ENCODE measurements at places on chromosomes 1 and 21.

- no peak for DNase-seq
Observed at GRCh38 chr1:169465281-169465680, 20.5 kb downstream of the SLC19A2 start.

- DNase-seq = no peak
Observed at GRCh38 chr1:234586304-234586703, 23.7 kb downstream of the IRF2BP2 start.

GRCh38 chr1:12143631-12144155 is 23.1 kb upstream of the TNFRSF1B start:
- DNase-seq = no peak

DNA sequence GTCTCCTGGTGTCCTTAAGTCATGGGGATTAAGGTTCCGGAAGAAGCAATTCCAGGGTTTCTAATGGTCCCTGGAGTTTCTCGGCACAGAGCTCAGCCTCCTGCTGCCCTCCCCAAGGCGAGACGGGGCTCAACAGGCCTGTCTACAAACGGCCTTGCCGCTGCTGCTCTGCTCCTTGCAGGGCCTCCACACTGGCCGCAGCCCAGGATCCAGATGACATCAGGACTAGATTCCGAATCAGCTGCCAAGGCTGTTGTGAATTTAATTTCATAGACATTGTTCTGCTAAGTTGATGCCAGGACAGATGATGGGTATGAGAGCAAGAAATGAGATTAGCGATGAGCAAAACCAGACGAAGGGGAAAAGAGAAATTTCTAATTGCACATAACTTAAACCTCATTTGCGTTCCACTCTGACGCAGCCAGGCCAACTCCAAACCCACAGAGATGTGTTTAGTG is 103.6 kb upstream of the BACE2 start:
- no peak for DNase-seq

GRCh38 chr1:59089922-59090457 is 206.9 kb upstream of the FGGY start:
- DNase-seq = no peak

GRCh38 chr1:59266180-59266926 is 30.5 kb upstream of the FGGY start:
- no peak for DNase-seq

DNA sequence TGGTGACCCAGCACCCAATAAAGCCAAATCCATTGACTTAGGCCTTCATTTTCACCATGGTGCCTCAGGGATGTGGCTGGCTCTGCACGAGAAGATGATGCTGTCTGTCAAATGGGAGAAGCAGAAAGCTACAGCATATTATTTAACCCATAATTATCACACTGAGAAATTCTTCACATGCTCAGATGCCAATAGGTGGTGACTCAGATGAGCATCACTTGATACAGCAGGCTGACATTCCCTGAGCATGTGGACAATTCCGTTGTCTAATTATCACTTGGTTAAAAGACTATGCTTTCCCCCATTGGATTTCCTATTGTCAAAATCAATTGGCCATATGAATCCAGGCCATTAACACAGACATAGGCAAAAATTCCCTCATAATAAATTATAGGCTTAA is 44.0 kb upstream of the HSD3B1 start:
- DNase-seq = no peak

- DNase-seq = no peak
Observed at GRCh38 chr1:24743404-24744211, 1.6 kb upstream of the CLIC4 start.

GRCh38 chr1:22410928-22411495 is 40.6 kb upstream of the ZBTB40 start:
- no peak for DNase-seq

- peak; percentile 36 for DNase-seq
Observed at GRCh38 chr1:9203511-9203982, 31.0 kb upstream of the H6PD start.

GRCh38 chr1:155139895-155140629 is at the start of gene DPM3:
TSS of gene DPM3 (minus strand) at chr1:155140531. CDS start at chr1:155140240, 291 bp downstream.
- DNase-seq = peak; percentile 92

GRCh38 chr1:47568763-47569162 is 130.9 kb downstream of the FOXD2 start:
- DNase-seq = no peak

GRCh38 chr1:206946261-206946660 is at the start of gene PIGR:
TSS of gene PIGR (minus strand) at chr1:206946466. CDS start at chr1:206940531, 5,935 bp downstream.
- no peak for DNase-seq

- DNase-seq = no peak
Observed at GRCh38 chr1:112231331-112231730, 164.7 kb upstream of the CTTNBP2NL start.

DNA sequence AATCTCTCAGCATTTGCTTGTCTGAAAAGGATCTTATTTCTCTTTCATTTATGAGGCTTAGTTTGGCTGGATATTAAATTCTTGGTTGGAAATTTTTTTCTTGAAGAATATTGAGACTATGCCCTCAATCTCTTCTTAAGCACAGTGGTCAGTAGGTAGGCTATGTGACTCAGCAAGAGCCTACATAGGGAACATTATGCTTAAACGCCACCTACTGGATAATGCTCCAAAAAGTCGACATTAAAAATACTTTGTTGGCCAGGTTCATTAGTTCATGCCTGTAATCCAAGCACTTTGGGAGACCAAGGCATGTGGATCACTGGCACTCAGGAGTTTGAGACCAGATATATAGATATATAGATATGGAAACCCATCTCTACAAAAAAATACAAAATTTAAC is 678.0 kb upstream of the USP24 start:
- DNase-seq = no peak

GRCh38 chr1:245576323-245576722 is 421.5 kb downstream of the KIF26B start:
- no peak for DNase-seq

- DNase-seq = no peak
Observed at GRCh38 chr1:103492003-103492625, 33.4 kb upstream of the RNPC3 start.

GRCh38 chr1:23251812-23252211 is 34.5 kb upstream of the HTR1D start:
- DNase-seq = no peak

GRCh38 chr1:16144325-16145029 is 11.4 kb downstream of the EPHA2 start:
- no peak for DNase-seq

Data from activated CD4-positive, alpha-beta T cell treated with anti-CD3 and anti-CD28 coated beads, Interleukin-2, amount 10 ng/mL, durations not matched to agents 7 days and 5 days (primary cell).